H9 (cell line): ENCODE measurements at places on chromosomes 7 and 10.

GRCh38 chr7:153454306-153454705, 597.9 kb upstream of the DPP6 start:
- DNase-seq, result no peak

DNA sequence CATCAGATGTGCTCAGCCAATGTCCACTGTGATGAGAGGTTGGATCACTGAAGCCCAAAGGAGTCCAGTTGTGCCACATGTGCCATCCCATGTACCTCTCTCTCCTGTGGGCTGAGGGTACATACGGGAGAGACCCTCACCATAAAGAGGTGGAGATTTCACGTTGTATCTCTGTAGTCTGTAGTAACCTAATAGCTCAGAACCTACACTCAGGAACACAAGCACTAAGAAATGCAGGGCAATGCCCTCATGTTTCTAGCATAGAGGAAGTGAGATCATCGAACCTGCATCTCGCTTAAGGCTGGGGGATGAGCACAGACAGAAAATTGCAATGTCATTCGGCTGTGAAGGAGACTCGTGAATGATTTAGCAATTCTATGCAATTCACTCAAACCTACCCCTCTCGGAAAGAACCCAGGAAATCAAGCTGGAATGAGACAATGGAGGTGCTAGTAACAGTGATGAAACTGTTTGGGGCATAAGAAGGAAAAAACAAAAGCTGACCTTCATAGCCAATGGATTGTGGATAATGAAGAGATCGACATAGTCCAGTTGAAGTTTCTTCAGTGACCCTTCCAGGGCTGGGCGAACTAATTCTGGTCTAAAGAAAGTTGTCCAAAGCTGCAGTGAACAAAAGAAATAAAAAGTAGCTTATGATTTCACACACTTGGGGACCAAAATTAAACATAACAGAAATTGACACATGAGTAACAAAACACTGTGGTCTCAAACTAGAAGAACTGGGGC, 80.3 kb upstream of the UCN3 start:
- no peak for DNase-seq

DNA sequence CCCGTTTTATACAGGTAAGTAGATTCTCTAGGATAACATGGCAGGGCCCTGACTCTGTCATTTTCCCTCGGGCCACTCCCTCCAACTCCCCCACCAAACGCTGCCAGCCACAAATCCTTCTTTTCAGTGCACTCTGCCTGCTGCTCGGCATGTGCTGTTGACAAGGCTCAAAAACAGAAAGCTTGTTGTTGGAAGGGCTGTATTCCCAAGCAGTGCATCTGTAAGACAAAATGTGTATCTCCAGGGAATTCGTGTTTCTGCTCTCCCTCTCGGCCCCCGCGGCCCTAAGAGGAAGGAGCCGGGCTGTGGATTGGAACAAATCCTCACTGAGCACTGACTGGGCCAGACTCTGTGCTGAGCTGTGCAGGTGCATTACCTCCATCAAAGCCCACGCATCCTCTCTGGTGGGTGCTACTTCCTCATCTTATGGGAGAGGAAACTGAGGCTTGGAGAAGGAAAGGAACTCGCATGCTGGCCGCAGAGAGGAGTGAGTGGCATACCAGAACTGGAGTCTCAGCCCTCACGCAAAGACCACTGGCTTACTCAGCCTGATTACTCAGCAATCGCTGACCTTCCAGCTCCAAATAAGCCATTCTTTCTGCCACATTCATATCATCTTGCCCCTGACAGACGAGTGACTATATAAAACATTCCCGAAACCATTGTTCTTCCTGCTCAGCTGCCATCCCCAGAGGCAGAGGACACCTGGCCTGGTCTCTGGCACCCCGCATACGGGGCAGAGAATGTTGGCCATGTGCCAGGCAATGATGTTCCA, 33.5 kb upstream of the ENO4 start:
- DNase-seq, result no peak

DNA sequence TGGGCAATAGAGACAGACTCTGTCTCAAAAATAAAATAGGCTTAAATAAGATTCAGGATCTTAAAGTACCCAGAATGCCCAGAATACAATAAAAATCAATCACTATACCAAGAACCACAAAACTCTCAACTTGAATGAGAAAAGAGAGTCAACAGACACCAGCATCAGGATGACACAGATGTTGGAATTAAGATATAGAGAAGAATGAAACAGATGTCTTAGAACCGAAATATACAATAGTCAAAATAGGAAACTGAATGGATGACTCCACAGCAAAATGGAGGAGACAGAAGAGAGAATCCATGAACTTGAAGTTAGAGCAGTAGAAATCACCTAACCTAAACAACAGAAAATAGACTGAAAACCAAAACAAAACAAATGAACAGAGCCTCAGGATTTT, 29.6 kb downstream of the POR start:
- DNase-seq, result no peak

GRCh38 chr10:17059197-17059688, 70.4 kb downstream of the CUBN start:
- no peak for DNase-seq

- no peak for DNase-seq
Observed at GRCh38 chr10:6574664-6575176, 5.4 kb downstream of the PRKCQ start.
